ENCODE measurements at places on chromosomes 3 and 15. TPM values are rescaled to one million over a fixed set of nuclear protein-coding genes. Genes with fewer than 3 reads are reported as not detected.

- H3K27ac ChIP-seq, result peak overlapping the region; percentile 99
- H3K4me3 ChIP-seq, result no peak overlapping the region
- peaks cover 62% of the 10 kb centered on the region for H3K4me1 ChIP-seq
- peaks cover 43% of the 10 kb centered on the region for H3K36me3 ChIP-seq
These were observed 54.8 kb downstream of the SMAD3 start for GRCh38 chr15:67120009-67120838.

- no peaks in the 10 kb centered on the region for H3K4me1 ChIP-seq
- H3K36me3 ChIP-seq, result no peaks in the 10 kb centered on the region
- H3K27me3 ChIP-seq, result peaks cover 16% of the 10 kb centered on the region
- H3K4me3 ChIP-seq, result no peak overlapping the region
These were observed 224.8 kb downstream of the ABHD5 start for GRCh38 chr3:43915546-43915945.

- peaks cover 7% of the 10 kb centered on the region for H3K4me1 ChIP-seq
- no peak for DNase-seq
- no peak overlapping the region for H3K4me3 ChIP-seq
- H3K27me3 ChIP-seq, result no peaks in the 10 kb centered on the region
- no peaks in the 10 kb centered on the region for H3K36me3 ChIP-seq
These were observed 87.4 kb upstream of the GSK3B start for GRCh38 chr3:120181632-120182031.

DNA sequence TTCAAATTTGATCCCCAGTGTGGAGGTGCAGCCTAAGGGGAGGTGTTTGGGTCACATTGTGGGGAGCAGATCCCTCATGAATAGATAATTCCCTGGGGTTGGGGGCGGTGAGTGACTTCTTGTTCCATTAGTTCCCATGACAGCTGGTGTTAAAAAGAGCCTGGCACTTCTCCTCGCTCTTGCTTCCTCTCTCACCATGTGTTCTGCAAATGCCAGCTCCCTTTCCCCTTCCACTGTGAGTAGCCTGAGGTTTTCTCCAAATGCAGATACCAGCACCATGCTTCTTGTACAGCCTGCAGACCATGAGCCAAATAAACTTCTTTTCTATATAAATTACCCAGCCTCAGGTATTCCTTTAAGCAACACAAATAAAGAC is 23.1 kb downstream of the RIOX2 start:
- no peak overlapping the region for H3K4me3 ChIP-seq
- no peak overlapping the region for H3K27ac ChIP-seq
- peaks cover 30% of the 10 kb centered on the region for H3K36me3 ChIP-seq
- H3K27me3 ChIP-seq, result no peaks in the 10 kb centered on the region
- DNase-seq, result no peak

DNA sequence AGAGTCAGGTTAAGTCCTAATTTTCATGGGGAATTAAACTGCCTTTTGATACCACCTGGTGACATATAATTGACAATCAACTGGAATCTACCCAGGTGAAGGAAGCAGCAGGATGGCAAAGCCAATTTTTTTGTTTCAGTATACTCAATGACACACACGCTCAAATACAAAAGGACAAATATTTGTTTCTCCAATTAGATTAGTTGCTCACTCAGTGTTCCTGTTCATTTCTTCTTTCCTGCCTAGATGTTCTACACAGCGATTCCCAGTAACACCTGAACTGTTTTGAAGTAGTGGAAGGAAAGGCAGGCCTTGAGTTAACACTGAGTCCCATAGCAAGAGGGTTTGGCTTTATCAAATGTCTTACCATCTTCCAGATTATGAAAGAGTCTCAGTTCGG is 157.5 kb downstream of the PDZRN3 start:
- no peaks in the 10 kb centered on the region for H3K27me3 ChIP-seq
- peaks cover 4% of the 10 kb centered on the region for H3K4me1 ChIP-seq
- H3K27ac ChIP-seq, result no peak overlapping the region
- H3K4me3 ChIP-seq, result no peak overlapping the region
- DNase-seq, result no peak
- no peaks in the 10 kb centered on the region for H3K36me3 ChIP-seq

GRCh38 chr3:172536505-172536904 is 13.3 kb upstream of the TNFSF10 start:
- no peak overlapping the region for H3K4me3 ChIP-seq
- DNase-seq, result no peak
- H3K36me3 ChIP-seq, result no peaks in the 10 kb centered on the region
- no peak overlapping the region for H3K27ac ChIP-seq
- H3K27me3 ChIP-seq, result no peaks in the 10 kb centered on the region

DNA sequence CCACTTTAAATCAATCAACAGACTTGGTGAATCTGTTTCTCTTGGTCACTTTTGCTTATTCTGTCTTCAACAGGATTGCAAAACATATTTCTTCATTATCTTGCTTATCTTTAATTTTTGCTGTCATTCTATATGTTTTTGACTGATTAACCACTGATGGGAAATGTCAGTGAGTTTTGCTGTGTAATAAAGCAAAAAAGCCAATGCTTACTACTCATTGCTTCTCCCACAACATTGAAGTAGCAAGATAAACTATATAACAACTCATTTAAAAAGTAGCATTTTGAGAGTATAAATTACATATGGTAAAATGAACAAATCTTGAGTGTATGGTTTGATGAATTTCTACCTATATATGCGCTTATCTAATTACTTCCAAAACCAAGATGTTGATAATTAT is 892 bp downstream of the CD200R1L start:
- H3K27me3 ChIP-seq, result peaks cover 2% of the 10 kb centered on the region
- H3K27ac ChIP-seq, result no peak overlapping the region
- no peaks in the 10 kb centered on the region for H3K4me1 ChIP-seq
- no peak for DNase-seq

DNA sequence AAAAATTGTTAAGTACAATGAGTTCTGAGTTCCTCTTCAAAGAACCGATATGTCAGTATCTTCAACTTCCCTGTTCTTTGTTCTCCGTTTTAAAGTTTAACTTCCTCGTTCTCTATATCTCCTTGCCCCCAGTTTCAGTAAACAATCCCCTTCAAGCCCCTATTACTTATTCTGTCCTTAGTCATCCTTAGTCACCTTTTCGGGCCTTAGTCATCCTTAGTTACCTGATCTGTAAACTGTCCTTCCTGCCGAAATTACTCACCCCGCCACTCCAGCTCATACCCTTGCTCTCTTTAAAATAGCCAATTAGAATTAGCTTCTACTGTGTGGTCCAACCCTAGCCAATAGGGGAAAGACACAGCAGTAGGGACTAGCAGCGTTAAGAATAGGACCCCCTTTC is 1165.6 kb downstream of the NSUN3 start:
- no peak overlapping the region for H3K27ac ChIP-seq
- H3K4me1 ChIP-seq, result no peaks in the 10 kb centered on the region
- no peak for DNase-seq
- H3K4me3 ChIP-seq, result no peak overlapping the region

DNA sequence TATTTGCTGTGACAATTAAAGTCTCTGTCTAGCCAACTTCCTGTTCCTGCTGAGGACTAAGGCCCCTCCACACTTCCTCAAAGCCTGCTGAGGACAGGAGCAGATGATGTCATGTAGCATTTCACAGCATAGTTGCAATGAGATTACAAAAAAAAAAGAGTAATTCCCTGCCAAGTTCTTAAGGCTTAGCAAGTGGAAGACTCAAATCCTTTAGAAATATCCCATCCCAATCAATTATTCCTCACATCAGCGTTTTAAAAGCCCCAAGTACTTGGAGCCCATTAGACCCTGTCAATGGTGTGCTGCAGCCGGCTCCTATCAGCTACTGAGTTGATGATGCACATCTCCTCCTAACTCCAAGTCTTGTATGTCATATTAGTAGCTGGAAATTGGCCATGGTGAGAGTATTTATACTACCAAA is 51.7 kb downstream of the TRANK1 start:
- H3K27ac ChIP-seq, result no peak overlapping the region
- no peaks in the 10 kb centered on the region for H3K4me1 ChIP-seq
- no peaks in the 10 kb centered on the region for H3K27me3 ChIP-seq
- peaks cover 14% of the 10 kb centered on the region for H3K36me3 ChIP-seq
- peak; percentile 76 for DNase-seq
- no peak overlapping the region for H3K4me3 ChIP-seq

- no peaks in the 10 kb centered on the region for H3K27me3 ChIP-seq
- no peak overlapping the region for H3K27ac ChIP-seq
- H3K4me1 ChIP-seq, result no peaks in the 10 kb centered on the region
- H3K4me3 ChIP-seq, result no peak overlapping the region
These were observed 546.2 kb downstream of the GRM7 start for GRCh38 chr3:7407107-7407506.

- no peaks in the 10 kb centered on the region for H3K36me3 ChIP-seq
- peaks cover 8% of the 10 kb centered on the region for H3K4me1 ChIP-seq
- no peak overlapping the region for H3K27ac ChIP-seq
These were observed 228.2 kb upstream of the TPRG1 start for GRCh38 chr3:188943591-188943990.

DNA sequence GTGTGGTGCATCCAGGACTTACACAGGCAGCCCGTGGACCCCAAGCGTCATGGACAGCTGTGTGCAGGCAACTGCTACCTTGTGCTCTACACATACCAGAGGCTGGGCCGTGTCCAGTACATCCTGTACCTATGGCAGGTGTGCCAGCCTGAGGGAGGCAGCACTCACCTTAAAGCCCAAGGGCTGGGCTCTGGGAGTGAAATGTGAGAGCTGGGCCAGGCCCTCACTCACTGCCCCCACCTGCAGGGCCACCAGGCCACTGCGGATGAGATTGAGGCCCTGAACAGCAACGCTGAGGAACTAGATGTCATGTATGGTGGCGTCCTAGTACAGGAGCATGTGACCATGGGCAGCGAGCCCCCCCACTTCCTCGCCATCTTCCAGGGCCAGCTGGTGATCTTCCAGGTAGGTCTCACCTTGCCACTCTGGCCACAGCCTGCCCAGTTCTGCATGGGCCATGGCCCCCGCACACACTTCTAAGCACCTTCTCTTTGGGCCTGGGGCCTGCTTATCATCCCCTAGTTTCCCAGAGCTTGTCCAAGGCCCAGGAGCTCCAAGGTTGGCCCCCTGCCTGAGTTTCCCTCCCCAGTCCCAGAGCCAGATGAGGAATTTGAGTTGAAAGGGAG is 11.0 kb downstream of the VILL start:
- no peak overlapping the region for H3K4me3 ChIP-seq
- no peaks in the 10 kb centered on the region for H3K27me3 ChIP-seq
- H3K36me3 ChIP-seq, result peaks cover 10% of the 10 kb centered on the region
- DNase-seq, result no peak
- peaks cover 10% of the 10 kb centered on the region for H3K4me1 ChIP-seq

- no peaks in the 10 kb centered on the region for H3K4me1 ChIP-seq
- H3K4me3 ChIP-seq, result peak within 1 kb of the TSS; percentile 53
- peaks cover 48% of the 10 kb centered on the region for H3K27me3 ChIP-seq
- no peak within 1 kb of the TSS for H3K27ac ChIP-seq
- peak; percentile 10 for DNase-seq
These were observed at the start of gene CMTM8 for GRCh38 chr3:32238453-32239306. Gene CMTM8 (plus strand): TSS chr3:32238680. CDS start chr3:32238973, 293 bp downstream.

DNA sequence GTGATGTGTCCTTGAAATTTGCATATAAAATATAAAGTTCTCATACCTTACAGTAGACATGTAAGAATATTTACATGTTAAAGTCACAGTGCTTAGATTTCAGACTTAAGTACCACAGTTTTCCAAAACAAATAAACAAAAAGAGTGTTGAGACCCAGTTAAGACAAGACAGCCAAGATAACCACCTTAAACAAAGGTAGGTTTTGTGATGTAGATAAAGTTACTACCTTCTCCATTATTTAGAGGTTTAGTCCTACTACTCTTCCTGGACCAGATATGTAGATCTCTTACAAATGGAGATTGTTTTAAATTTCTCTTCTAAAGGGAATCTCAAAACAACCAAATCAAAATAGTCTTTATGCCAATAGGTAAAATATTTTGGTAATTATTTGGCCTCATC is 15.7 kb downstream of the OR5H15 start:
- no peak for DNase-seq
- no peaks in the 10 kb centered on the region for H3K4me1 ChIP-seq
- no peak overlapping the region for H3K4me3 ChIP-seq
- H3K27me3 ChIP-seq, result no peaks in the 10 kb centered on the region

- H3K4me1 ChIP-seq, result peaks cover 18% of the 10 kb centered on the region
- no peak overlapping the region for H3K4me3 ChIP-seq
- peak; percentile 96 for DNase-seq
- H3K27ac ChIP-seq, result peak overlapping the region; percentile 60
- no peaks in the 10 kb centered on the region for H3K36me3 ChIP-seq
These were observed 46.3 kb downstream of the FOXP1 start for GRCh38 chr3:71537211-71537611.

DNA sequence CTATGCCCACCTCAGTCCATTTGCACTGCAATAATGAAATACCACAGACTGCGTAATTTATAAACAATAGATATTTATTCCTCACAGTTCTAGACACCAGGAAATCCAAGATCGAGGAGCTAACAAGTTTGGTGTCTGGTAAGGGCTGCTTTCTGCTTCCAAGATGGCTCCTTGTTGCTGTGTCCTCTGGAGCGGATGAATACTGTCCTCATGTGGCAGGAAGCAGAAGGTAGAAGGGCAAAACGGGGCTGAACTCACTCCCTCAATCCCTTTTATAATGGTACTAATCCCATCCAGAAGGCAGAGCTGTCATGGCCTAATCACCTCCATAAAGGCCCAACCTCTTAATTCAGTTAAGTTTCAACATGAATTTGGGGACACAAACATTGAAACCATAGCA is 75.3 kb downstream of the P2RY1 start:
- H3K4me1 ChIP-seq, result no peaks in the 10 kb centered on the region
- no peaks in the 10 kb centered on the region for H3K27me3 ChIP-seq
- no peak overlapping the region for H3K27ac ChIP-seq

GRCh38 chr15:99593070-99593469 is 27.3 kb downstream of the MEF2A start:
- peaks cover 4% of the 10 kb centered on the region for H3K4me1 ChIP-seq
- H3K27me3 ChIP-seq, result no peaks in the 10 kb centered on the region
- H3K27ac ChIP-seq, result no peak overlapping the region
- no peak for DNase-seq
- no peaks in the 10 kb centered on the region for H3K36me3 ChIP-seq

DNA sequence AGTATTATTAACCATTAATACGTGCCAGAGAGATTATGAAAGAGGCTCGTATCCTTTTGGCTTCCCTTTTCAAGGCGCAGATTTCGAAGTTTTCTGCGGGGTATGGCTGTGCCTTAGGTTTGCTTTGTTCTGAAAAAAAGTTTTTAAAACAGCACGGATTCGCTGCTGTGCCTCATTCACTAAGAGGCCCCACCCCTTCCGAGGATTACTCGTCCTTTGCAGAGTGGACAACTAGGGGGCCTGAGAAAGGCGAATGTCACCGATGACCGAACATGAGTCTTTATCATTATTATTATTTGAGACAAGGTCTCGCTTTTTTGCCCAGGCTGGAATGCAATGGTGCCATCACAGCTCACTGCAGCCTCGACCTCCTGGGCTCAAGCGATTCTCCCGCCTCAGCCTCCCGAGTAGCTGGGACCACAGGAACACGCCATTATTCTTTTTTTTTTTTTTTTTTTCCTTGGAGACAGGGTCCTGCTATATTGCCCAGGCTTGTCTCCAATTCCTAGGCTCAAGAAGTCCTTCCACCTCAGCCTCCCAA is 684 bp upstream of the RPS27L start:
- peaks cover 2% of the 10 kb centered on the region for H3K4me1 ChIP-seq
- H3K27ac ChIP-seq, result peak overlapping the region; percentile 95
- no peaks in the 10 kb centered on the region for H3K27me3 ChIP-seq

- peak overlapping the region; percentile 5 for H3K4me3 ChIP-seq
- H3K4me1 ChIP-seq, result peaks cover 20% of the 10 kb centered on the region
- peak; percentile 74 for DNase-seq
- no peaks in the 10 kb centered on the region for H3K36me3 ChIP-seq
- peak overlapping the region; percentile 76 for H3K27ac ChIP-seq
These were observed 130.2 kb downstream of the CHSY1 start for GRCh38 chr15:101121511-101122090.

EPHB3 gene
- total RNA-seq, result 0.83 TPM

ACTRT3 gene
- 2.5 TPM for total RNA-seq

TMEM41A gene
- 11.9 TPM for total RNA-seq

GNAT1 gene
- total RNA-seq, result not detected

HTR3E gene
- total RNA-seq, result not detected

P2RY1 gene
- total RNA-seq, result under 0.01 TPM

SKOR1 gene
- not detected for total RNA-seq

Data from IMR-90 (cell line).